Pulmonary artery endothelial cell (primary cell): ENCODE measurements at places on chromosomes 7 and 10. TPM values are rescaled to one million over a fixed set of nuclear protein-coding genes. Genes with fewer than 3 reads are reported as not detected.

The UPK3BL2 gene
- total RNA-seq: 1.2 and 1.3 TPM in 2 replicates

The HOXA13 gene
- total RNA-seq: not detected in 2 replicates

DNA sequence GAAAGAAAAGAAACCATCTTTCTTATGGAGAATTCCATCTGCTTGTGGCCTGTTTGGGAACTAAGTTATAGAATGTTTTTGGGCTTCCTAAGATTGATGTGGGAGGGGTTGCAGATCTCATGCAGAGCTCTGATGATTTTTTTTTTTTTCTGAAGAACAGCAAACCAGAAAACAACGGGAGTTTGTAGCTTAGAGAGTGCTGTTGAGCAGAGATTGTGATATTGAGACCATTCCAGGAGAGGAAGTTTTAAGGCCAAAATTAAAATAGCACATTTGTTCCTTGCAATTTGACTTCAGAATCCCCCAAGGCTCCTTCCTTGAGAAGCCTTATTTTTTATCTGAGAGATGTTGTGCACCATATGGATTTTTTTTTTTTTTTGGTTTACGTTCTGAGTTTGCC is 159.5 kb upstream of the NRP1 start:
- DNase-seq: no peak

DNA sequence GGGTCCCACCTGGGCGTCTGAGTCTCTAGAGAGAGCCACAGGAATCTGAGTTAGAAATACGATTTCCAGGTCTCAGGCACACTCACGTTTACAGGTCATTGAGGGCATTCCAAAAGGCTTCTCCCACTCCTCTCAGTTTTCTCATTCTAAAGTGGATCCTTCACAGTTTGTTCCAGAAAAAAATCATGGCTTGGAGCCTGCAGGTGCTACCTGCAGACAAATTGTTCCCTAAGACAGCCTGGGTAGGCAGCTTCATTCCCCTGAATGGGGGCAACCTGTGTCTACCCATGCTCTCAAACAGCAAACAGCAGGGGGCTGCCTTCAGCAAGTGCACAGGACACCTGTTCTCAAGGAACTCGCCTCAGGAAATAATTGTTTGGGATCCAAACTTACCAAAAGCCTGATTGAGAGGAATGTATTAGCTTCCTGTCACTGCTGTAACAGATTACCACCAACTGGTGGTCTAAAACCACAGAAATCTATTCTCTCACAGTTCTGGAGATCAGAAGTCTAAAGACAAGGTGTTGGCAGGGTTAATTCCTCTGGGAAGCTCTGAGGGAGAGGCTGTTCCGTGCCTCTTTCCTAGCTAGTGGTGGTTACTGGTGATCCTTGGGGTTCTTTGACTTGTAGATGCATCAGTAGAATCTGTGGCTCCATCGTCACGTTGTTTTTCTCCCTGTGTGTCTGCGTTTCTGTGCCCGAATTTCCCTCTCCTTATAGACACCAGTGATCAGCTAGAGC is 117.2 kb downstream of the RAB11FIP2 start:
- DNase-seq: no peak

DNA sequence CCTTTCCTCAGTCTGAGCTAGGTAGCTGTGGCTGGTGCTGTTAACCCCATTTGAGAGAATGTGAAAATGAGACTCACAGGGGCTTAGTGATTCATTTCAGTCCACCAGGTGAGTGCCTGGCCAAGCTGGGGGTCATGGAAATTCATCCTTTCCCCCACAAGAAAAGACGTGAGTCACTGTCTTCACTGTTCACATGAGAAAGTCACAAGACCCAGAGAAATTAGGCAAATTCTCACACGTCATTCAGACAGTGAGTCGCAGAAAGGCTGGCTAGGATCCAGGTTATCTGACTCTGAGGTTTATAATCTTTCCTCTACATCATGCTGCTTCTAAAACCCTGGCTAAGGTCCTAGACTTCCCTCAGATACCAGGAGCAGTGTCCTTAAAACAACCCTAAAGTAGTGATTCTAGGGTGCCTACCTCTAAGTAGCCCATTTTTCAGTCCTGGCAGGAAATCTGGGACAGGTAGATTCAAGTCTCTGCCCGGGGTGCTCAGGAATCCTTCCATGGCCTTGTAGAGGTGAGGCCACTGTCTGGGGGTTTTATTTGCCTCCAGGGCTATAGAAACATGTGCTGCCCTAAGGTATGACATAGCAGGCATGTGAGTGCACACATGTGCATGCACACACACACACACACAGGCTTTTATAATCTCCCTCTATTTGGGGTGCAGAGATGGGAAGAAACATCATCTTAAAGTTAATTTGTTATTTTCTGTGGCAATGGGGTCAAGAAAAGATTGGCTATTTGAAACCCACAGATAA is 427.9 kb upstream of the CELF2 start:
- DNase-seq: no peak

DNA sequence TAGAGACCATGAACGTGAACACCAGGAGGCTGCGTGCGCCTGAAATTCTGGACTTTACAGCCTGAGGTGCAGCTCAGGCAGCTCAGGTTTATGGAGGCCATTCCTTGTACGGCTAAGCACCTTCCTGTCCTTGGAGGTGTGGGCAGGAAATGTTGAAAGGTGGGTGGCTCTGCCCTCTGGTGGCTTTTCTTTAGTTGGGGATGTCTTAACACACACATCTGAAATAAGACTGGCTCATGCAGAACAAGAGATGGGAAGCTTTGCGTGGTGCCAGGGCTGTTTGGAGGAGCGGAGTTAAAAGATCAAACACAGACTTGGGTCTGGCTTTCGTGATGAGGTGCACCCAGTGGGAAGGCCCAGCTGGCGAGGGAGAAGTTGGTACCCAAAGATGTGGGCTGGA is 64.1 kb downstream of the DOCK1 start:
- no peak for DNase-seq

DNA sequence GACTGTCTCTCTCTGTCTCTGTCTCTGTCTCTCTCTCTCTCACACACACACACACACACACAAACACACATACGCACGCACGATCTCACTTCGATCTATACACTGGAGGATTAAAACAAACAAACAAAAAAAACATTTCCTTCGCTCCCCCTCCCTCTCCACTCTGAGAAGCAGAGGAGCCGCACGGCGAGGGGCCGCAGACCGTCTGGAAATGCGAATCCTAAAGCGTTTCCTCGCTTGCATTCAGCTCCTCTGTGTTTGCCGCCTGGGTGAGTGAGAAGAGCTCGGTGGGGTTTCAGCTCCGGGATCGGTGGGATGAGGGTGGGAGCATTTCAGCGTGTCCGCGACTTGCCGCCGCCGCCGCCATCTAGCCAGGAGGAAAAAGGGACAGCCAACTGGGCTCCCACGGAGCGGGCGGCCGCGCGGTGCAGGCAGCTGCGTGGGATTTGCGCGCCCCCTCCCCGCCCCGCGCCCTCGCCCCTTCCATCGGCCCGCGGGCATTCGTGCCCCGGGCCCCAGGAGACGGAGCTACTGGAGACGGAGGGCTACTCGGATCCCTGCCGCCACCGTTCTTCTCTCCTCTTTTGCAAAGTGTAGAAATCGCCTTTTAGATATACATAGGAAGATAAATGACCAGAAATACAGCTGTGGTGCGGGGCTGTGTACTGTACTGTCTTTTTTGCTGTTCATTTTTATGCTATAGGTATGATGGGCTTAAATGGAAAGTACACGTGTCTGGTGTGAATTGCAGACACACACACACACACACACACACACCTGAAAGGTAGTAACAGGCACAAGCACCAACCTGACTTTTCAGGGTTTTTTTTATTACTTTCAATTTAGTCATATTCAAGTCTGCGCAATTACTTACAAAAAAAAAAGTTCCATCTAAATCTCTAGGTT is 581 bp downstream of the PTPRZ1 start:
- no peak for DNase-seq

DNA sequence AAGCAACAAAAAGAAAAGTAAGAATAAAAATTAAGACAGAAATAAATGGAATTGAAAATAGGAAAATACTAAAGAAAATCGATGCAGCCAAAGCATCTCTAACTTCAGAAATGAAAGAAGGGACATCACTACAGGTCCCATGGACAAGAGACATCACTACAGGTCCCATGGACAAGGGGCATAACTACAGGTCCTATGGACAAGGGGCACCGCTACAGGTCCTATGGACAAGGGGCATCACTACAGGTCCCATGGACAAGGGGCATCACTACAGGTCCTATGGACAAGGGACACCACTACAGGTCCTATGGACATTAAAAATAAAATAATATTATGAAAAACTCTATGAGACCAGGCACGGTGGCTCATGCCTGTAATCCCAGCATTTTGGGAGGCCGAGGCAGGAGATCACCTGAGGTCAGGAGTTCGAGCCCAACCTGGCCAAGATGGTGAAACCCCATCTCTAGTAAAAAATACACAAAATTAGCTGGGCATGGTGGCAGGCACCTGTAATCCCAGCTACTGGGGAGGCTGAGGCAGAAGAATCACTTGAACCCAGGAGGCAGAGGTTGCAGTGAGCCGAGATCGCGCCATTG is 101.0 kb upstream of the DNAAF5 start:
- DNase-seq: no peak

- DNase-seq: no peak
Observed at GRCh38 chr10:26221541-26221940, 5.0 kb downstream of the GAD2 start.

DNA sequence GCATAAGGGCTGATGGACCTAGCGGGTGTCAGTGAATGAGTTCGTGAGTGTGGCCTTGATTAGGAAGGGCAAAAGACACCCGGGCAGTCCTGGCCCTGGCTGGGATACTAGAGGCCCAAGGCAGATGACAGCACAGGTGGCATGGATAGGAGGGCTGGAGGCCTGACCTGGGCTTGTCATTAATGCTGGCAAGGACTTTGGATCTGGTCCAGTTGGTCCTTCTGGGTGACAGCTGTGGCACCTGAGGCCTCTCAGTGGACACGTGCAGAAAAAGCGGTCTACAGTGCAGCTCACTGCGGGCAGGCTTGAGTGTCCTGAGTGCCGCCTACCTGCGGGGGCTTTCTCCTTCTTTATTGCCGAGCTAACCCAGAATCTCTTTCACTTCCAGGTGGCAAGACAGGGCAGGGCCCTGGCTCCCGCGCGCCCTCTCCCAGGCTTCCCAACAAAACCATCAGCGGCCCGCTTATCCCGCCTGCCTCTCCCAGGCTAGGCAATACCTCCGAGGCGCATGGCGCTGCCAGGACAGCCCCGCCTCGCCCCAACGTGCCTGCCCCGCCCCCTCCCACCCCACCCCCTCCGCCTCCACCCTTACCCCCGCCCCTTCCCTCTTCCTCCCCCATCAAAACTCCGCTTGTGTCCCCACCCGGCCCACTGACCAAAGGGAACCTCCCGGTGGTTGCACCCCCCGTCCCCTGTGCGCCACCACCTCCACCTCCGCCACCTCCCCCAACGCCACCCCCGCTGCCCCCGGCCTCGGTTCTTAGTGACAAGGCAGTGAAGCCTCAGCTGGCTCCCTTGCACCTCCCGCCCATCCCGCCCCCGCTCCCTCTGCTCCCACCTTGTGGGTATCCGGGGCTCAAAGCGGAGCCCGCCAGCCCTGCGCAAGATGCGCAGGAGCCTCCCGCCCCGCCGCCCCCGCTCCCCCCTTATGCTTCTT is 77.4 kb downstream of the WIPF3 start:
- DNase-seq: no peak

GRCh38 chr7:130099331-130099730 is 29.0 kb downstream of the KLHDC10 start:
- DNase-seq: no peak
